ENCODE measurements at places on chromosomes 4 and X. TPM values are rescaled to one million over a fixed set of nuclear protein-coding genes. Genes with fewer than 3 reads are reported as not detected.

CCNB3 gene
- 0.98 TPM for total RNA-seq

DCAF8L2 gene
- total RNA-seq: not detected

IL2RG gene
- total RNA-seq: 0.98 TPM

DNA sequence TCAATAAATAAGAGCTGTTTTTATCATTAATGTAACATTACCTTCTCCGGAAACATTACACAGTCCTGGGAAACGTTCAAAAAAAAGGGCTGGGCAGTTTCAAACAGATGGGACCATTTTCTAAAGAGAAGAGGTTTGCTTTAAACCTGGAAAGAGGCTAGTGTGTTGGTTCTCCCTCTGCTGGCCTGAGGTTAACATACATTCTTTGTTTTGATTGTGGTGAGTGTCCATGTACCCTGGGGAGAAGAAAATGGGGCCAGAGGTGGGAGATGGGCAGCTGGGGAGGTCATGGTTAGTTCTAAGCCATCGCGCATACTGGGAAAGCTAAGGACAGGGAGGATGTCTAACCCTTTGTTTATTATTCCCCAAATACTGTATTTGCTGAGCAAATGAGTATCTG, 194.7 kb downstream of the CPEB2 start:
- no peaks in the 10 kb centered on the region for H3K27me3 ChIP-seq
- peak; percentile 43 for DNase-seq
- no peak overlapping the region for H3K4me3 ChIP-seq
- no peaks in the 10 kb centered on the region for H3K4me1 ChIP-seq

DNA sequence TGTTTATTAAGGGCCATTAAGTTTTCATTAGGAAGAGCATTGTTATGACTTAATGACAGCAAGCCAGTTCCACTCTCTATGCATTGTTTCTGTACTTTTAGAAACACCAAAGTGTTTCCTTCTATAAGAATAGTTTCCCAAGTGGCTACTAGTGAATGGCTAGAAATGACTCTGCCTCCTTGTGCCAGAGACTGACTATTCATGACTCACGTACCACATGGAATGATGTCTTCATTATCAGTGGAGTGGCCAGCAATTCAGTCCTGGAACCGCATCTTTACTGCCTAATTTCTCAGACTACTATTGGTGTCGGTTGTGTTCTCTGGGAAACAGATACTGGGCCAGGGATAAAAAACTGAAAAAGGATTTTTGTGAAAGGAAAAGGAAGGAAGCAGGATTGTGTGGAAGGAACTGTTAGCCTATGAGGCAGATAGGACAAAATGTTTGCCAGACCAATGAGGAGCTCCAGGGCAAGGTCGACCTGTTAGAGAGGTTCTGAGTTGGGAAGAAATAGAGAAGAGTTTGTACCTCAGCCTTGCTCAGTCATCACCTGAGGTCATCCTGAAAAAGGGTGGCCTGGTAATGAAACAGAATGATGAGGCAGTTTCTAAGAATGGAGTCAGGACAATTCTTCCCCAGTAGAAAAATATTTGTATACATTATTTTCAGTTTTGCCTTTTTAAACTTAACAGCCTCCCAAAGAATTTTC, 218.6 kb downstream of the SPCS3 start:
- no peaks in the 10 kb centered on the region for H3K27me3 ChIP-seq
- H3K27ac ChIP-seq: peak overlapping the region; percentile 58
- H3K4me3 ChIP-seq: no peak overlapping the region
- H3K36me3 ChIP-seq: no peaks in the 10 kb centered on the region

GRCh38 chr4:123546573-123547060, 150.0 kb downstream of the SPRY1 start:
- peaks cover 8% of the 10 kb centered on the region for H3K4me1 ChIP-seq
- peak overlapping the region; percentile 84 for H3K27ac ChIP-seq
- DNase-seq: no peak

GRCh38 chr4:68905939-68906779, 45.4 kb downstream of the UGT2A3 start:
- DNase-seq: peak; percentile 59
- peak overlapping the region; percentile 37 for H3K4me3 ChIP-seq
- H3K4me1 ChIP-seq: peaks cover 5% of the 10 kb centered on the region

GRCh38 chrX:2521927-2522386, 21.2 kb upstream of the DHRSX start:
- H3K4me1 ChIP-seq: no peaks in the 10 kb centered on the region
- no peaks in the 10 kb centered on the region for H3K36me3 ChIP-seq
- no peak overlapping the region for H3K4me3 ChIP-seq
- H3K27me3 ChIP-seq: peaks cover 2% of the 10 kb centered on the region
- peak; percentile 41 for DNase-seq

DNA sequence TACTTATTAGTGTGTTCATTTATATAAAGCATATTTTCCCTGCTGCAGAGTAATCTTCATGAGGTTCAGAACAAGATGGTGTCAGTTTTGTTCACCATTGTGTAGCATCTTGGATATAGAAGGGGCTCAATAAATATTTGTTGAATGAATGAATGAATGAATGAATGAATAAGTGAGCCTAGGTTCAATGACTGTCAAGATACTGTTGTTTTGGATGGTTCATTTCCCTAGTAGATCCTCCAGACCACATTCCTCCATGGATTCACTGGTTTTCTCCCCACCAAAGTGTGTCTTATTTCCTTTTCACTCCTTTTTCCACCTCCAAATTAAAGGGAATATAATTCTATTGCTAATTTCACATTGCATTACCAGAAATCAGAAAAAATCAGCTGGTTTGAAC, 2.1 kb upstream of the OCIAD2 start:
- peaks cover 12% of the 10 kb centered on the region for H3K4me1 ChIP-seq
- H3K27ac ChIP-seq: no peak overlapping the region
- DNase-seq: no peak
